Stimulated activated CD8-positive, alpha-beta memory T cell treated with anti-CD3 and anti-CD28 coated beads, Interleukin-12 subunit alpha, Interleukin-12 subunit beta, amount 100 ng/mL, for 1 hour (primary cell): ENCODE measurements at places on chromosomes 6 and 20.

GRCh38 chr6:35514587-35514986, 1.9 kb upstream of the TULP1 start:
- no peak for DNase-seq

GRCh38 chr6:36888654-36889481, 3.1 kb downstream of the C6orf89 start:
- DNase-seq, result no peak

DNA sequence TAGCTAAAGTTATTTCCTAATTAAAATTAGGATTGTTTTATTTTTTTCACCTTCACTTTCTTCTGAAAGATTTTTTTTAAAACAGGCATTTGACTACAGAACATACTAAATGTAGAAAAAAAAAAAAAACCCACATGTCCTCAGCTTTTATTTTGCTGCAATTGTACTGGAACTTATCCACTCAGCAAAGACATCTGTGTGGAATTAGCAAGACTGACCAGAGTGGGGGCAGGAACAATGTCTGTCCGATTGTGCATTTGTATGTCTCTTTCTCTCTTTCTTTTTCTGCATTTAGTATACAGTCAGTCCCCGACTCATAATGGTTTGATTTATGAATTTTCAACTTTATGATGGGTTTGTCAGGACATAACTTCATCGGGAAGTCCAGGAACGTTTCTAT, 77.3 kb downstream of the CHD6 start:
- no peak for DNase-seq

- no peak for DNase-seq
These were observed 279.7 kb downstream of the KIF16B start for GRCh38 chr20:16293590-16293989.

- no peak for DNase-seq
These were observed 10.0 kb downstream of the JAG1 start for GRCh38 chr20:10663756-10664155.

- DNase-seq, result no peak
These were observed 208.3 kb downstream of the TMEM200A start for GRCh38 chr6:130574146-130574545.

GRCh38 chr6:87154641-87154992, 748 bp upstream of the ZNF292 start:
- no peak for DNase-seq

- no peak for DNase-seq
These were observed 125.9 kb upstream of the LOC128125822 start for GRCh38 chr6:63446405-63446804.

DNA sequence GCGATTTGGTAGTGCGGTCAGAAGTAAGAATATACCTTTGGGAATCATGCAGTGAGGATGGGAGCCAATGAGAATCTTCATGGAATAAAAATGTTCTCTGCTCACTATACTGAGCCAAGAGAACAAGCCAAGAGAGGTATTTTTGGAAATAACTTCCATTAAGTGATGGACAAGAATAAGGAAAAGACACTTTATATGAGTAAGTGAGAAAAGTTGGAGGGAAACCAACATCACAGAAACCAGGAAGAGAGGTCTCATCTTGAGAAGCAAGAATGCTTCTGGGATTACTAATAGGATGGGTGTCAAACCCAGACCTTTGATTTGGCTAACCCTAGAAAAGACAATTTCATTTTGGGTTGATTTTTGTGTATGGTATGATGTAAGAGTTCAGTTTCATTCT, 181.2 kb upstream of the JAG1 start:
- DNase-seq, result no peak

DNA sequence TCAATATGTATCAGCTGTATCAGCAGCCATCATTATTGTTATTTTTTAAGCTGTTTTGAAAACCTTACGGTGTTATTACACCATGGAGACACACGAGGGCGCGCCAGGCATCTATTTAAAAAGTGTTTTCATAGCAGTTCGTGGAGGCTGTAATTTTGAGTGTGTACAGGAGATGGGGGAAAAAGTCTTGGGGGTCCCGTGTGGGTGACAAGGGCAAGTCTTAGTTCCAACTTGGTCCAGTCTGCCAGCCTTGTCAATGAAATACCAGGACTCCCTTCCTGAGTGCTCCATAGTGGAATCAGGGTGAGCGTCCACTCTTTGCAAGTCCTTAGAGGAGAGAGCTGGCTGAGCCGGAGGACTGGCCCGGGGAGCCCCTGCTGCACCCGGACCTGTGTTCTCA, 43.3 kb downstream of the SLC2A10 start:
- DNase-seq, result peak; percentile 24

DNA sequence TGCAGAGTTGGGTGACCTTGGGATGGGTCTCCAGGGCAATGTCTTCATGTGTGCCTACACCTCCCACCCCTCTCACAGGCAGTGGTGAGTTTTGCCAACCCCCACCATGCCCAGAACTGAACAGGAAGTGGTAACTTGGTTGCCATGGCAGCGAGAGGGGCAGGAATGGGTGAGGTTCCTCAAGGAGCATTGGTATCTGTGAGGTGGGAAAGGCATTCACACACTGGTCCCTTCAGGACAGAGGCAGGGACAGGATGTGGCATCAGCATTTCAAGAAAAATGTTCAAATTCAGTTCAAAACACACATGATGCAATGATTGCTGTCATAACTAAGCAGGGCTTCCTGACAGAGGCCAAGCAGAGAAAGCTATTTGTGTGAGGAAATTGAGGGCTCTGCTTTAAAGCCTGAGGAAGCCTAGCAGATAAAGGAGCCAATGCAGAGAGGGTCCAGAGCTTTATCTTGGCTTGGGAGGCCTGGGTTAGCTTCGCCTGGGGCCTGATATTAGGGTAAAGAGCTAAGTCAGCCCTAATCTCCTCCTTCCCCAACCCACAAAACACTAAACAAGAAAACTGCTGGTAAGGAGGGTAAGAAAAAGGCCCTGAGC, 551 bp downstream of the TREML2 start:
- peak; percentile 35 for DNase-seq

- DNase-seq, result no peak
These were observed 386.8 kb downstream of the PLCB1 start for GRCh38 chr20:8518878-8519277.

GRCh38 chr20:37727957-37728634, 34.3 kb downstream of the CTNNBL1 start:
- DNase-seq, result no peak

DNA sequence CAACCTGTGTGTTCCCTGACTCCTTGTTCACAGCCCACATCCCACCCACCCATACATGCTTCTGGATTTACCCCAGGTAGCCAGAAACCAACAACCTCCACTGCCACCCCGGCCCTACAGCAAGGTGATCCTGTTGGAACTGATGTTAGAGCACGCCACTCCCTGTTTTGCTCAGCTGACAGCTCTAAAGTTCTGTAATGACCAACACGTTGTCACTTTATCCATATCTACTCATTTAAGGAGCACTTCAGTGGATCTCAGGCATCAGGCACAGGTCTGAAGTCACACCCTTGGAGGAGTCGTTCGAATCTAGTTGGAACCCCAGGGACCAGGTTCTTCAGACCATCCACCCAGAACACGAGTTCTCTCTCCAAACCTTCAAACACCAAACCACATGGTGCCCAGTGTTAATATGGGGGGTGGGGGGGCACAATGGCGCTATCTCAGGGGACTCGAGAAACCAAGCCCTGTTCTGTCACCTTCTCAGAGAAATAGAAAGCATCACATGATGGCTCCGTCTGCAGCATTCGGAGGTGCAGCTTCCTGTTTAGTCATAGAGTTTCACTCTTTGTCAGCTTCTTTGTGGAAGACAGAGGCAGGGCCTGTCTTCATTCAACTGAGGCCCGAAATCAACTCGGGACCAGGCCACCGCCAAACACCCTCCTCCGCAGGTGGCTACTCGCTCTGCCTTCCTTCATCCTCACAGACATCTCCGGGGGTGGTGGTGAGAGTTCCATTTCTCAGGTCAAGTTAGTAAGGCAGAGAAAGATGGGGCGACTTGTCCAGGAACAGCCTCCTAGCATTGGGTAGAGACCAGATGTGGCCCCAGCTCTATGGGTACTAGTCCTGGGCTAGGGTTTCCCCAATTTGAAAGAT, 142.2 kb downstream of the NFATC2 start:
- peak; percentile 49 for DNase-seq

- no peak for DNase-seq
These were observed 181.4 kb downstream of the PHF3 start for GRCh38 chr6:63816982-63817436.

DNA sequence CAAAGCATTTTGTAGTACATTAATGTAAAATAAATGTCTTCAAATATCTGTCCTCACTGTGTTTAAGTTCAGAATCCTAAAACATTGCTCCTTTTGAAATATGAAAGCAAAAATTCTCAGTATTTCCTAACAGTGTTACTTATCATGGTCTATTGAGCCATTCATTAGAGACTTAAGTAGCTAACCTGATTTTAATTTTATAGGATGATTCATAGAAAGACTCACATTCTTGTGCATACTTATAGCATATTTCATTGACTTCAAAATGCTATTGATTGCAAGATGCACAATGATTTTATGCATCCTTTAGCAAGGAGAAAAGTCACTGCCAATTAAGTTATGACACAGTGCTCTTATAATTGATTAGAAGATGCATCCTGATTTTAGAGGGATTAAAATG, 85.7 kb downstream of the HIVEP1 start:
- DNase-seq, result no peak

- no peak for DNase-seq
These were observed 184.0 kb upstream of the FLRT3 start for GRCh38 chr20:14521436-14521835.

- DNase-seq, result peak; percentile 72
These were observed at the start of gene TPX2 for GRCh38 chr20:31738729-31739549. TPX2 (plus strand) TSS chr20:31739290; CDS start chr20:31757477, 18,187 bp downstream.

GRCh38 chr6:128807577-128807976, 75.4 kb upstream of the LAMA2 start:
- no peak for DNase-seq

DNA sequence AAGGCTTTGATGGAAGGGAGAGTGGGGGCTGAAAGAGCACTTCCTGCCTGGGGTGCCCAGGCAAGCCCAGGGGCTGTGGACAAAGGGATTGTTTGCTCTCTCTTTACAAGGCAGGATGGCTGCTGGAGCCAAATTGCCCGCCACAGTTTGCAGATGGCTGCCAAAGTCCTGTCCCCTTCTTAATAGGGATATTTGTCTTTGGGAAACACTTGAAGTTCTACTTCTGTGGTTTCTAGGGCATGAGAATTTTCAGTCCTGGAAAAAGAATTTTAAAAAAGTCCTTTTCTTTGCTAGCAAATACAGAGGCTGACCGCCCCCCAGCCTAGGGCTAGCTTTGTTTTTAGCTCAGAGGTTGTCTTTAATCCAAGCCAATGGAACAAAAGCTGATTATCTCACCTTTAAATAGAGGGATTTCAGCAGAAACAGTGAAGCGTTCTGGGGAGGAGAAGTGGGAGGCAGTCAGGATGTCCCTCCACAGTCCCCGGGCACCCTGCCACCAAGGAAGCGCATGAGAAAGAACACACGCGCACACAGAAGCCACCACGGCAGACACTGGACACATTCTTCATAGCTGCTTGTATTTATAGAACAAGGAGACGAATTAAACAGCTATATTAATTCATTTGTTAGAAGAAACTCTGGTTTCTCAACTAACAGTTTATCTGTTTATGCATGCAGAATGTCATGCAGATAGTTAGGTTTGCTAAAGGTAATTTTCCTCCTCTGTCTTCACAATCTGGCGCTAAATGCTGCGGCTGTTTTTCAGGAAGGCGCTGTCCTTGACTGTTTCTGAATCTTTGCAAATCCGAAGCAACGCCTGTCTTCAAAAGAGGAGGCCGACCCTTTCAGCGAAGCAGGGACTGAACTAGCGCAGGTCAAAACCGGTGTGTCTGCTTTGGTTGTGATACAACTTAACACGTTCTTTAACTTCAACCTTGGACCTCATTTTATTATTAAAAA, 736.9 kb downstream of the QKI start:
- DNase-seq, result no peak

GRCh38 chr6:5078121-5078669, 6.9 kb upstream of the PPP1R3G start:
- DNase-seq, result no peak

DNA sequence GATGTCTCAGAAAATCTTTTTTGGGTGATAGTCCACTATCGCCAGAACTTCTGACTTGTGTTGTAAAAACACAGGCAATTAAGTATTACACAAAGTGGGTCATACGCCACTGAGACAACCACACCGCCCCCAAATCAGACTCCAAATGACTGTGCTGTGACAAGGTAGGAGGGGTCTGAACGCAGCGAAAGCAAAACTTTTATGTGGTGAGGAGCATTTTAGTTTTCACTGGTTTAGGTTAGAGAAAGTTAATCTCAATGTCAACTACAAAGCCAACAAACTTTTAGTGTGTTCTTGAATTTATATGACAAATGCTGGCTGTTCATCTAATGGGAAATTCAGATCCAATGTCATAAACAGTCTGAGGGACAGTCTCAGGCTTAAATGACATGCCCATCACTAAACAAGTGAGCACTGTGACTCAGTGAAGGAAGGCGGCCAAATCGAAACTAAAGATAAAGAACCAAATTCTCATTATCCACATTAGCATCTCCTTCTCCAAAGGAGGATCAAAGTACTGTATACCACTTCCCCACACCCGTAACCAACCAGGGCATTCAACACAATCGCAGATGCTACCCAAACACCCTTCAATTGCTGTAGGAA, 186.7 kb downstream of the GJA10 start:
- DNase-seq, result peak; percentile 43

DNA sequence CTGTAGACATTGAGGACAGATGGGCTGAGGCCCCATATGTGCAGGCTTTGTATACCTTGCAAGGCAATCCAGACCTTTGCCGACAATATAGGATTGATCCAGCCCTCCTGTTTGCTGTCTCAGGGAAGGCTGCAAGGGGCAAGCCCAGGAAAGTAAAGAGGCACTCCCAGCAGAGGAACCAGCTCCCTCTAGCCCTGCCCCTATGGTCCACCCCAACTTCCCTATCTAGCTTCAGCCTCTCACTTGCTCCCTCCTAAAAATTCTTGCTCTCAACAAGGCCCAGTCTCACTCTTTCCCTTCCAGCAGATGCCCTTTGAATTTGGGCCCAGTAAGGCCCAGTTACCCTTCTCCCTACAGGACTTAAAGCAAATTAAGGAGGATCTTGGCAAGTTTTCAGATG, 92.6 kb downstream of the JARID2 start:
- no peak for DNase-seq

GRCh38 chr6:96856856-96857255, 19.6 kb upstream of the GPR63 start:
- DNase-seq, result no peak
